ENCODE measurements at places on chromosomes 2 and 18.

DNA sequence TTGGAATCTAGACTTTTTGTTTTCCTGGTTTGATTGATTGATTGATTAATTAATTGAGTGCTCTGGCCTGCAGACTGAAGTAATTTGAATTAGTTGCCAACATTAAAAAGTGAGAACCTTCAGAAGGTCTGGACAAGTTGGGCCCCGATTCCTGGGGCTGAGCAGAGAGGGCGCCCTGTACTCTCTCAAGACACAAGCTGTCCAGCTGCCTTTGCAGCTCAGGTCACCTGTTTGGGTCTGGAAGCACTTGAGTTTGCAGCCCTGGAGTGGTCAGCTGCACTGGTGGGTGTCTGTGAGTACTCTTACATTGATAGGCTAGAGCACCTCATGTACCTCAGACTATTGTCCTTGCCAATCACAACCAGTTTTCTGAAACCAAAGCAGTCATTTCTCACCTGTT, 22.7 kb upstream of the CELF4 start:
- DNase-seq, result no peak

- DNase-seq, result no peak
Observed at GRCh38 chr2:20209373-20210109, 15.4 kb downstream of the SDC1 start.

DNA sequence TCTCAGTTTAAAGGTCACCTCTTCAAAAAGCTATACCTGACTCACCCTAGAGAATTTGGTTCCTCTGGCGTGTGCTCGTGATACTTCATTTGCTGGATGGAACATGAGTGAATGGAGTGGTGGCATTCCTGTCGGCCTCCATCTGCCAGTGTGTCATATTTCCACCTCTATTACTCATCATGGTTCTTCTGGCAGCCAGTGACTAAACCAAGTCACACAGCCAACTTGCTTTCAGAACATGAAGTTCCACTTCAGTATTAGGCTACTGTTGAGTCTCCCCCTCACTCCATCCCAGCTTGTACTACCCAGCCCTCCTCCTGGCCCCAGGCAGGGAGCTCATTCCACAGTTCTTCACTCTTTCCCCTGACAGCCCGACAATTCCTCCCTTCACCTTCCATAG, 169.8 kb downstream of the MREG start:
- no peak for DNase-seq

DNA sequence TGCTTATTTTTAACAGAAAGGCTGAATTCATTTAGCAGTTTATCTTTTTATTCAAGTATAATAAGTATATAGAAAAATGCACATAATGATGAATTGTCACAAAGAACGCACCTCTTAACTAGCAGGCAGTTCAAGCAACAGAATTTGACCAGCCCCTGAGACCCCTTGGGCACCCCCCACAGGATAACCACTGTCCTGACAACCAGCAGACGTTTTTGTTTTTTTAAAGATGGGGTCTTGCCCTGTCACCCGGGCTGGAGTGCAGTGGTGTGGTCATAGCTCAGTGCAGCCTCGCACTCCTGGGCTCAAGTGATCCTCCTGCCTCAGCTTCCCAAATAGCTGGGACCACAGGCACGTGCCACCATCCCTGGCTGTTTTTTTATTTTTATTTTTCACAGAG, 14.0 kb downstream of the PRELID3A start:
- no peak for DNase-seq

DNA sequence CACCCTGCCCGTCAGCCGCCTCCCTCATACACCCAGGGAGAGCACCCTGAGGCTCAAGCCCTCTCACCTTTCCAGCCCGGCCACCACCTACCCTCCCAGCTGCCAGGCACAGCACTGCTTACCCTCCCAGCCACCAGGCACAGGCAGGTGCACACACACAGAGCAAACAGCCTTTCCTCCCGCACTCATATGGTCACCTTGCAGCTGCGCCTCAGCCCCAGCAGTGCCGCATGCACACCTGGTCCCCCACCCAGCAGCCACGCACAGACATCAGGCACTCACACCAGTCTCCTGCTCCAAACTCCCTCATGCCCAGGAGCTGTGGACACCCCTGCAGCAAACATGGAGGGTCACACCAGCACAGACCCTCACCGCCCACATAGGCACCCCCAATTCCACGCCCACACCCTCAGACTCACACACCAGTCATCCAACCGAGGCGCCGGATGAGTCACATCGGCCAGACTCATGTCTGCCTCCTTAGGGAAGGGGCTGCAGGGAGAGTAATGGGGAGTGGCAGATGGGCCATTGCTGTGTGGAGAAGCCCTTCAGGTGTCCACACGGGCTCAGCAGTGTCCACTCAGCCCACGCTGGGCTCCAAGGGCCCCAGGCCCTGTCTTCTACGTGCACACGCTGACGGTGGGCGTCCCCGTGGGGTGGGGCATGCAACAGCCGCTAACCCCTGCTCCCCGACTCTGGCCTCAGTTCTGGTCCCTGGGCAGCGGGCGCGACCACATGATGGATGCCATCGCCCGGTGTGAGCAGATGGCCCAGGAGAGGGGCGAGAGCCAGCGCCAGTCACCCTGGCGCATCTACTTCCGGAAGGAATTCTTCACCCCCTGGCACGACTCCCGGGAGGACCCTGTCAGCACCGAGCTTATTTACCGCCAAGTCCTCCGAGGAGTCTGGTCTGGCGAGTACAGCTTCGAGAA, 22.3 kb upstream of the GPR17 start:
- DNase-seq, result no peak

DNA sequence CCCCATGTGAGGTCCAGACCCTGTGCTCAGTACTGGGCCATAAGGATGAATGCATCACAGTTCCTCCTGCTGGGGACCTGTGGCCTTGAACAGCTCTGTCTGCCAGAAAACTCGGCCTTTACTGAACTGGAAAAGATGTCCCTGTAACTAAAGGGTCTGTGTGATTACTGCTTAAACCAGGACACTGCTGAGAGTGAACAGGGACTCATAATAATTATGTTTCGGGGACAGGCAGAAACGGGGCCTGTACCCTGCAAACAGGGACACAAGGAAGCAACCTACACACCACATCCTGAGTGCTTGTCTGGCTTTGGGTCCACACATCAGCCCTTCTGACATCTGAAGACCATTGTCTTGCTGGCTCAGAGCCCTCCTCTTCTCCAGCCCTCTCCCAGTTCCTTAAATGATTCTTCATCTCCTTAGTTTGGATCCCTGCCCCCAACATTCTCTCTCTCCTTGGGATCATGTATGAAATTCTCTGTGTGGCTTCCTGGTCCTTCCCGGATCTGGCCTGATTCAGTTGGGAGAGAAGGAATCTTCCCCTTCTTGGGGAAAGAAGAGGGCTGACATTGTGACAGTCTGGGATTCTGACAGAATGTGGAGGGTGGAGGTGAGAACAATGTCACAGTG, 248.0 kb downstream of the MYCN start:
- DNase-seq, result no peak

- no peak for DNase-seq
Observed at GRCh38 chr18:37657493-37657892, 91.9 kb upstream of the CELF4 start.

- no peak for DNase-seq
Observed at GRCh38 chr2:128473175-128474035, 154.7 kb upstream of the HS6ST1 start.

DNA sequence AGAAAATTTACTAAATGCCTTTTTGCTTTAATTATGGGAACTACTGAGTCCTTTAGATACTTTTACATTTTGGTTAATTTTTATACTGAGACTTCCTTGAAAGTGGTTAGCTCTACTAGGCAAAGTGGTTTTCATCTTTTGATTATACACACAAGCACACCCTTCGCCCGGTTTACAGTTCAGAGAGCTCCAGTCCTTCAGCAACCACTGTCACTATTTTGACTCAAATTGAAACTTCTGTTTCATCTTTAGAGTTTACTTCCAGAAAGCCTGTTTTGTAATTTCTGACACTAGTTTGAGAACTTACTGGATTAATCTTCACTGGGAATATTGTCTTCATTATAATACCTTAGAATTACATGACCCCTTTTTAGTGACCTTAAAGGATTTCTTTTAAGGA, 140.3 kb upstream of the FOSL2 start:
- no peak for DNase-seq

DNA sequence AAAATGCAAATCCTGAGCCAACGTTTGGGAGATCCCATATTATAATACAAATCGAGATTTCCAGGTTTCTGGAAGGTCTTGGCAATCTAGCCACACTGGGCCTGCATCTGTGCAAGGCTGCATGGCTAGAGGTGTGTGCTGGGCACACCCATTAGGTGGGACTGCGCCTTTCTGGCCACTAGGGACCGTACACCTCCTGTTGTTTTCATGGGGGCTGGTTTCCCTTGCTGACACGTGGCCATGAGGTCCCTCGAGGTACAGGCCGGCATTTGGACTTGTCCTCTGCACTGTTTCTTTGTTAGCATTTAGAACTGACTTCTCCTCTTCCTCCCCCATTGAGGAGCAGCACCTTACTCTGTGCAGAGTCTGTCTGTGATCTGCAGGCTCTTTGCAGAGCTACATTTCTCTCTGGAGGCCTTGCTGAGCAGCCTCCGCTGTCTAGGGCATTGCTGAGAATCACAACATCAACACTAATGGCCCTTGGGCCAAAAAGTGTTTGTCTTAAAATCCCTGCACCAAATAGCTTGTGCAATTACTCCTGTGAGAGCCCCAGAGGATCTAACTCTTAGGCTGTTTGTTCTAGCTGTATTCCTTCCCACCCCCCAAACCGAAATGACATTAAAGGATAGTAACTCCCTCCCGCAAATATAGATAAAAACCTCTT, 131.2 kb downstream of the NEDD4L start:
- DNase-seq, result no peak

- no peak for DNase-seq
Observed at GRCh38 chr2:88099798-88100488, 27.9 kb downstream of the FABP1 start.

- no peak for DNase-seq
Observed at GRCh38 chr18:61992285-61992684, 99.5 kb upstream of the RNF152 start.

All from NCI-H1436 (cell line).